ENCODE measurements at places on chromosomes 11 and 22.

- DNase-seq: no peak
These were observed 694.8 kb upstream of the CCDC179 start for GRCh38 chr11:23555085-23555484.

DNA sequence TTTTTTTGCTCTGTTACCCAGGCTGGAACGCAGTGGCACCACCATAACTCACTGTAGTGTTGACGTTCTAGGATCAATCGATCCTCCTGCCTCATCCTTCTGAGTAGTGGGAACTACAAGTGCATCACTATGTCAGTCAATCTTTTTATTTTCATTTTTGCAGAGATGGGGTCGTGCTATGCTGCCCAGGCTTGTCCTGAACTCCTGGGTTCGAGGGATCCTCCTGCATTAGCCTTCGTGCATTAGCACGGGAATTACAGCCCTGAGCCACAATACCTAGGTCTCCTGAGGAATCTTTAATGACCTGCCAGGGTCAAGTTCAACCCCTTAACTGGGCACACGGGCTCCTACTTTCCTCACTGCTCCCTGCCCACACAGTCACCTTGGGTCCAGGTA, 4.4 kb downstream of the APOL3 start:
- DNase-seq: no peak

- no peak for DNase-seq
These were observed 29.5 kb downstream of the CHEK2 start for GRCh38 chr22:28711820-28712777.

GRCh38 chr11:118263695-118264568, at the start of gene MPZL2:
Gene MPZL2 (minus strand): TSS chr11:118264297. CDS start chr11:118264153, 144 bp downstream.
- no peak for DNase-seq

- no peak for DNase-seq
These were observed 514.9 kb downstream of the BUD13 start for GRCh38 chr11:116257883-116258282.

DNA sequence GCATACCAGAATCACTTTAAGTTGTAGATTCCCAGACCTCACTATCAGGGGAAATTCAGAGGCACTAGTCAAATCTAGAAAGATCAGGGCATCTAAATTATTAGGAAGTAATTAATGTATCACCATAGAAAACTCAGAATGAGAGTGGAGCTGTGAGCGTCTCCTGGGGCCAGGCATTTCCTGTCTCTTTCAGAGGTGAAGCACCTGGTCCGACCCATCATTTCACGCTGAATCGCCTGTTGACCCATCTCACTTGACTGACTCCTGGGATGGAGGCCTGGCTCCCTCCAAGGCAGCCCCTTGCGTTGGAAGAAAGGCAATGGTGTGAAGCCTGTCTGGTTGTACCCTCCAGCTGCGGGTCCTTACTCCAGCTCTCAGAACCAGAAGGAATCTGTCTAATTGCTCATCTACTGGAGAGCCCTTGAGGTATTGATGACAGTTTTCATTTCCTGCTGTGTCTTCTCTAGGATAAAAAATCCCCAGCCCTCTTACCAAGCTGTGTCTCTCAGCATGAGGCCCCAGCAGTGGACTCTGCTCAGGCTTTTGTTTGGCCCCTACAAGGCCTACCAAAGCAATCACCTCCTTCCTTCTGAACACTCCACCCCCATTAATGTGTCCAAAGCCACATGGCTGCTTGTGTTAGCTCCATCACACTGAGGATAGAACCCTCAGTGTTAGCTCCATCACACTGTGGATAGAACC, 93.2 kb upstream of the SYT13 start:
- DNase-seq: no peak

- DNase-seq: no peak
These were observed 348.3 kb upstream of the B3GAT1 start for GRCh38 chr11:134760299-134760698.

DNA sequence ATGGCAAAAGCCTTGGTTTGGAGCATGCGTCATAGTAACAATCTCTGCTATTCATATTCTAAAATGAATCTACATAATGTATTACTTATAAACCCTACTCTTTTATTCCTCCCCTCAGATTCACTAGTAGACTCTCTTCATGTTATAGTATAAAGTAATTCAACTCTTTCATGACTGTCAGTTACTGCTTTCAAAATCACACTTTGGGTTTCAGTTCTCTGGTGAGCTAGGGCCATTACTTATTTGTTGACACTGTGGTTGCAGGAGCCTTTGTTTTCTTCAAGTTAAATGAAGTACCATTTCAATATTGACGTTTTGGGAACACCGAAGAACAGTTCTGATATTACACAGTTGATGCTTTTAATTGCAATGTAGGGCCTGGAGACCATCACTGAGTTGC, 378.4 kb downstream of the DDX10 start:
- DNase-seq: no peak

GRCh38 chr11:45590743-45591142, 74.7 kb downstream of the CHST1 start:
- DNase-seq: no peak

GRCh38 chr11:127362754-127363308, 362.3 kb upstream of the KIRREL3 start:
- no peak for DNase-seq

- DNase-seq: no peak
These were observed 31.1 kb upstream of the RDX start for GRCh38 chr11:110327508-110327907.

DNA sequence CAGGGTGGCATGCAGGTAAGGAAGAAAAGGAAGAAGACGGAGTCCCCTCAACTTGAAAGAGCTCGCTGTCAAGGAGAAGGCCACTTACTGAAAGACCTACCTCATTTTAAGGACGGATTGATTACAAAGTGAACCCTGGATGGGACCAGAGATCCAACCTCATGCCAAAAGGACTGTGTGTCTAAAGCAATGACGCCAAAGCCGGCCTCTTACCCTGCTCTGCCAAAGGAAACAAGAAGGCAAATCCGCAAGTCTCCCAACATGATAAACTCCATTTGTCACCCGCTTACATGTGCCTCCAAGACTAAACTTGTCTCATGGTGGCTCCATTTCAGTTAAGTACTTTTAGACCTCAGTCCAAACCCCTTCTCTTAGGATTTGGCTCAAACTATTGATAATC, 148.7 kb upstream of the MTMR2 start:
- no peak for DNase-seq

GRCh38 chr22:22816766-22817410, 70.7 kb upstream of the IGLL5 start:
- no peak for DNase-seq

- no peak for DNase-seq
These were observed 131.9 kb upstream of the MTNR1B start for GRCh38 chr11:92837595-92837994.

Measured in D721Med (cell line).